ENCODE measurements at places on chromosomes 5 and 9. TPM values are rescaled to one million over a fixed set of nuclear protein-coding genes. Genes with fewer than 3 reads are reported as not detected.

Gene LMX1B
- 12.4 TPM for total RNA-seq

Gene SLC6A19
- 0.09 TPM for total RNA-seq

DNA sequence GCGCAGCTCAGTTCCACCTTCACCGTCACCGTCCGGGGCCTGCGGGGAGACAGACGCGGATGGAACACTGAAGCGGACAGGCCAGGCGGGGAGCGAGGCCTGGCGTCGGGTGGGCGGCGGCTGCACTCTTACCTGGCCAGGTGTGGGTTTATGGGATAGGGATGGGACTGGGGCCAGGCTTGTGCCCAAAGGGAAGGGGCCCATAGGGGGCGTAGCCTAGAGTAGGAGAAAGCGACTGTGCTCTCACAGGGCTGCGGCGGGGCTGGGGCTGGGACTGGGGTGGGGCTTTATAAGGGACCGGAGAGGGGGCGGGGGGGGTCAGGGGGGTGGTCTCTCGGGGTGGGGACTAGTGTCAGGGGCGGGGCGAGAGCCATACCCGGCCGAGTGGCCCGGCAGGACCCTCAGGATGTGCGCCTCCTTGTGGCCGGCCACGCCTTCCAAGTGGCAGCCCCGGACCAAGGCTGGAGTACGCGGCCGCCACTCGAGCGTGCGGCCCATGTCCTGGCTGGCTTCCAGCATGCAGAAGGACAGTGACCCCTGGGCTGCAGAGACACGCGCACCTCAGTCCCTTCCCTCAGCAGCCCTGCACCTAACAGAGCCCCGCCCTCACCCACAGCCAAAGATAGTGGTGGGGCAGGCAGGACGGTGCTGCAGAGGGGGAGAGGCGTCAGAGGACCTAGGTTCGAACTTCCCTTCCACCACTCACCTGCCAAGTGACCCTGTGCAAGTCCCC lies 22.8 kb downstream of the FPGS start:
- DNase-seq = peak; percentile 97

GRCh38 chr5:169181814-169182213 lies 119.1 kb downstream of the SLIT3 start:
- no peak for DNase-seq

GRCh38 chr5:38837416-38837815 lies 8.4 kb upstream of the OSMR start:
- DNase-seq = no peak

DNA sequence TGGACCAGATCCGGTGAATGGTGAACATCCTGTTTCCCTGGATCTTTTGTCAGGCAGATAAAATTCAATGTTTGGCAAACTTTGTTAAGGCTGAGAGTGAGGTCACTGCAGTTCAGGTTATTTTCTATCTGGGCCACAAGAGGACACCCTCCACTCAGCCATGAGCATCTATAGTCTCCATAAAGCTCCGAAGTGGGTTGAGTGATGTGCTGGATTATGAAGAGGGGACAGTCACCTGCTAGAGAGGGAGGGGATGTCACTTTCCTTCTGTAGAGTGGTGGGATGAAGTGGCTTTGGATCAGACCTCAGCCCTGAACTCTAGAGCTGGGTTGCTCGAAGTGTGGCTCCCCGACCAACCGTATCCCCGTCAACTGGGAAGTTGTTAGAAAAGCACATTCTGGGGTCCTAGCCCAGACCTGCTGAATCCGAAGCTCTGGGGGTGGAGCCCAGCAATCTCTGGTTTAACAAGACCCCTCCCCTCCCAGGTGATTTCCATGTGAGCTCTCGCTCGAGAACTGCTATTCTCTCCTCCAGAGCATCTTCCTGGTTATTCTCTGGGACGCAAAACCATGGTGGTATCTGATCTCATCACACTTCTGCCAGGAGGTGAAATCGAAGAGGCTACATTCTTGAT lies 31.8 kb upstream of the FGF1 start:
- peak; percentile 76 for DNase-seq

DNA sequence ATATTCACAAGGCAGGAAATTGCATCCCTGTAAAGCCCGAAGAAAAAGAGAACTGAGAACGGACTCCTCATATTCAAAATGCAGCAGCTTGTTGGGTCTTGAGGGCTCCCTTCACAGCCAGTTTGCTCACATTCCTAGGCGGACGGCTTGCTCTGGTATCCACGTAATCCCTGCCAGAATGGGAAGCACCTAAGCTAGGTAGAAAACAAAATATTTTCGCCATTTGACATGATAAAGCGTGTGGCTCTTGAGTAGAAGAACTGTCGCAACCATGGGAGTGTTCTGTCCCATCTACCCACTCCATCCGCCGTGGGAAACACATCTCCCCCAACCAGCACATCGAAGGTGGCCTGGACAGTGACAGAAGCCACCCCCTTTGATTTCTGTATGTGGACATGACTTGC lies 183.1 kb downstream of the GAS1 start:
- no peak for DNase-seq

DNA sequence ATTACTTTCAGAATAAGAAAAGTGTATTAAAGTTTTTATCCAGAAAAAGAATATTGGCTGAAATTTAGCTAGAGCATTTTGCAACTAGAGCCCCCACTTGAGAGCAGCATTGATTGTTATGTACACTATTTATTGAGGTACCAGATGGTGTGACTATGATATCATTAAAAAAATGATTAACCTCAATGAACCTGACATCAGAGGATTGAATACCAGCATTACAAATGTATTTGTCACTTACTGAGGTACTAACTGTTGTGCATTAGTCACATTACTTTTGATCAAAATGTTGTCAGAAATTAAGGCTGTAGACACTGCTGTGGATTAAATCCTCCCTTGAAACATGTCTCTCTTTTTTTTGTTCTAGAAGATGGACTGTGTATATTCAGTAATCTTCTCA lies 127.8 kb upstream of the DHFR start:
- no peak for DNase-seq

DNA sequence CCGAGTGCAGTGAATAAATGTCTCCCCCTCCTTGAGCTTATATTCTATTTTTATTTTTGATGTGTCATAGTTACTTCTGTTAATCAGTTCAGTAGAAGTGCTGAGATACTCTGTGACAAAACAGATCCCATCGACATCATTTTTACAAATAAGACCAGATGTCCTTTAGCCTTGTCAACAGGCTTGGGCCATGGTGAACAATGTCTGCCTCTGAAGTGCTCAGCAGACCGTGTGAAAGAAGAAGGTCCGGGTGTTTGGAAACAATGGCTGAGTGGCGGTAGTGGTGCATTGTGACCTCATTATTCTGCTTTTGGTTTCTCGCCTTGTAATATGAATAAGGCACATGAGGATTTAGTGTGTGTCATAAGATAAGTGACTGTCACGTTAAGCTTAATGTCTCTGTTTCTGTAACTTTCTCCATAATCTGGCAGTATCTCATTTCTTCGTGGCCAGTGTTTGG lies 71.2 kb downstream of the SYK start:
- no peak for DNase-seq

- DNase-seq = no peak
Observed at GRCh38 chr5:113574417-113574816, 60.9 kb downstream of the YTHDC2 start.

Measured in endodermal cell (in vitro differentiated cells).